Foreskin melanocyte (primary cell): ENCODE measurements at places on chromosomes 7 and 10.

DNA sequence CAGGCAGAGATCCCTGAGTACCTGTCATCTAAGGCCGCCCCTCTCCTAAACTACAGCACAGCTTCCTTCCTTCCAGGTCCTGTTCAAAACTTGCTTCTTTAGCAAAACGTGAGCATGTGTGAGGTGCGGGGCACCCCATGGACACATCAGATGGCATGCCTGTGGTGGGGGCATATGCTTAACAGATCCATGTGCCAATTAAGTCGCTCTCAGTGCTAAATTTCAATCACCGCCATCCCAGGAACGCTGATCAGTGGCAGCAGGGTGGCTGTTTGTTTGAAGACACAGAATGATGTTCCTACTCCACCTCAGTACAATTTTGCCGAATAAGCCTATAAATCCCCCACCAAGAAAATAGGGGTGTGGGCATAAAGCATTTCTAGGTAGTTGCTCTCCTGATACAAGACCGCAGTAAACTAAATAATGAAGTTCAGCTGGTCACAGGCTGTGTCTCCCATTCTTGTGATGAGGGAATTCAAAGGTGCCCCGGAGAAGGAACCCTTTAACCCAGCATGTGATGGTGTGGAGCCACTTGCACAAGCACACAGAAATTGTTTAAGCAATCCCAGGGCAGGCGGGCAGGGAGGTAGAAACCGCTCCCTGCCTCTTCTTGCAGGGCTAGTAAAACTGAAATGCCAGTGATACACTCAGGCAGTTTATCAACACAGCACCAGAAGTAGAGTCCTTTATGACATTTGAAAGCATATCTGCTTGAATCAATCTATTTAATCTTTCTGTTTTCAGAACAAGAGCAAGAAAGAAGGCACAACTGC, 205.7 kb downstream of the SORCS1 start:
- no peak for DNase-seq

DNA sequence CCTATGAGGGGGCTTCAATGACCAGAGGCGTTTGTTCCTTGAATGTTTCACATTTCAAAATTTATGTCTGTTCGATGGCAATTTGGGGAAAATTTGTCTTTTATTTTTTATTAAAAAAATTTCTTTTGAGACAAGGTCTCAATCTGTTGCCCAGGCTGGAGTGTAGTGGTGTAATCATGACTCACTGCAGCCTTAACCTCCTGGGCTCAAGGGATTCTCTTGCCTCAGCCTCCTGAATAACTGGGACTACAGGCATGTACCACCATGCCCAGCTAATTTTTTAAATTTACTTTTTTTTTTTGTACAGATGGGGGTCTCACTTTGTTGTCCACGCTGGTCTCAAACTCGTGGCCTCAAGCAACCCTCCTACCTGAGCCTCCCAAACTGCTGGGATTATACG, 39.7 kb downstream of the OTUD1 start:
- no peak for DNase-seq

GRCh38 chr7:83528925-83529423, 120.0 kb downstream of the SEMA3E start:
- DNase-seq: no peak

- DNase-seq: no peak
These were observed 9.0 kb upstream of the RSBN1L start for GRCh38 chr7:77687100-77687746.

DNA sequence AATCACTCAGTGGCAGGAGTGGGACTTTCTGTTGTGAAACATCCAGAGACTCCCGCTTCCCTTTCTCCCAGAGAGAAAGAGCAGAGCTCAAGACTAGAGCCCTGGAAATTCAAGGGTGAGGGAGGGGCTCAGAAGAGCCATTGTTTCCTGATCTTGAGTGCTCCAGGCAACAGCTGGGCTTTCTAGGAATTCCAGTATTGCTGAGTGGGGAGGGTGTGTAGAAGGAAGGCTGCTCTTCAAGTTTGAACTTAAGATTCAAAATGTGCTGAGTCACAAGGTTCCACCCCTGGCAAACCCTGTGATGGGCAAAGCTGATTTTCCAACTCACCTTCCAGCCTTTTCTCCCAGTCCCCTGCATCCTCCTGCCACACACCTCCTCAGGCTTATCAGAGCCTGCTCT, 42.3 kb upstream of the MSRB2 start:
- peak; percentile 83 for DNase-seq

- no peak for DNase-seq
These were observed 317.6 kb upstream of the PLXDC2 start for GRCh38 chr10:19498393-19499290.

GRCh38 chr7:44772440-44772839, 23.8 kb downstream of the ZMIZ2 start:
- DNase-seq: no peak

- no peak for DNase-seq
These were observed 338.5 kb upstream of the FOXK1 start for GRCh38 chr7:4343272-4344247.

DNA sequence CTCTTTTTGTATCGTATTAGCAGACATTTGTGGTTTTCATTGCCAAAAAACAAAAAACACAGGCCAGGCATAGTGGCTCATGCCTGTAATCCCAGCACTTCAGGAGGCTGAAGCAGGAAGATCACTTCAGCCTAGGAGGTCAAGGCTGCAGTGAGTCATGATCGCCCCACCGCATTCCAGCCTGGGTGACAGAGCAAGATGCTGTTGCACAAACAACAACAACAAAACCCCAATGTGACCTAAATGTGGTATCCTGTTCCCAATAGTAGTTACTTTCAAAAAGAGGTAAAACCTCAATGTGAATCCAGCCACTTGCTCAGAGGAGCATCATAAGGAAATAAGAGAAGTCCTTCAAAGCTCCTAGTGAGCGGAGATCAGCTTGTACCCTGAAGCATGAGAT, 45.8 kb upstream of the SKAP2 start:
- DNase-seq: no peak

- no peak for DNase-seq
These were observed 219.7 kb upstream of the PRSS1 start for GRCh38 chr7:142529591-142529990.

DNA sequence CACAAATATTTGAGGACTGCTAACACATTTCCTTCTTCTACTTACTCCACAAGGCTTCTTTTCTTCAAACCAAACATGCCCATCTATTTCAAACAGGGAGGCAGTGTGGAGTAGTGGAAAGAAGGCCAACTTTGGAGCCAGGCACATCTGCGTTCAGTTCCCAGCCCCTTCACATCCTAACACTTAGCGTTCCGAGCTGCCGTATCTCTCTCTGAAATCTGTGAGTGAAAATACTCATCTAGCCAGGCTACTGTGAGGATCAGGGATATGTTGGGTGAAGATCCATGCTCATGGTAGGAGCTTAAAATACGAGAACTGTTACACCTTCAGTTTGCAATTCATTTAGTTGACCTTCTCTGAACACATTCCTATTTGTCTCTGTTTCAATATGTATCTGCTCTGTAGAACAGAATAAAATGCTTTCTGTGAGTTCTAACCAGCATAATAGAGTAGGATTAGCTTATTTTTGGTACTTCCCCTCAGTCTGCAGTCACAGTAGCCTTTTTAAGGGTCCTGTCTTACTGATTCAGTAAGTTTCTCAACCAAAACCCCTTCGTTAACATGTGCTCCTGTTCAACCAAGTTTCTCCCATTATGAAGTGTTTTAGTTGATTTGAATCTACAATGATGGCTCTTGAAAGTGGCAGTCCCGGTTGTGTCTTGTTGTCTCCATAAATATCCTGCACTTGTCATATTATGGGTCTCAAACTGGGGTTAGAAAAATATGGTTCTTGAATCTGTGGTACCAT, 3.3 kb upstream of the MEST start:
- DNase-seq: no peak

DNA sequence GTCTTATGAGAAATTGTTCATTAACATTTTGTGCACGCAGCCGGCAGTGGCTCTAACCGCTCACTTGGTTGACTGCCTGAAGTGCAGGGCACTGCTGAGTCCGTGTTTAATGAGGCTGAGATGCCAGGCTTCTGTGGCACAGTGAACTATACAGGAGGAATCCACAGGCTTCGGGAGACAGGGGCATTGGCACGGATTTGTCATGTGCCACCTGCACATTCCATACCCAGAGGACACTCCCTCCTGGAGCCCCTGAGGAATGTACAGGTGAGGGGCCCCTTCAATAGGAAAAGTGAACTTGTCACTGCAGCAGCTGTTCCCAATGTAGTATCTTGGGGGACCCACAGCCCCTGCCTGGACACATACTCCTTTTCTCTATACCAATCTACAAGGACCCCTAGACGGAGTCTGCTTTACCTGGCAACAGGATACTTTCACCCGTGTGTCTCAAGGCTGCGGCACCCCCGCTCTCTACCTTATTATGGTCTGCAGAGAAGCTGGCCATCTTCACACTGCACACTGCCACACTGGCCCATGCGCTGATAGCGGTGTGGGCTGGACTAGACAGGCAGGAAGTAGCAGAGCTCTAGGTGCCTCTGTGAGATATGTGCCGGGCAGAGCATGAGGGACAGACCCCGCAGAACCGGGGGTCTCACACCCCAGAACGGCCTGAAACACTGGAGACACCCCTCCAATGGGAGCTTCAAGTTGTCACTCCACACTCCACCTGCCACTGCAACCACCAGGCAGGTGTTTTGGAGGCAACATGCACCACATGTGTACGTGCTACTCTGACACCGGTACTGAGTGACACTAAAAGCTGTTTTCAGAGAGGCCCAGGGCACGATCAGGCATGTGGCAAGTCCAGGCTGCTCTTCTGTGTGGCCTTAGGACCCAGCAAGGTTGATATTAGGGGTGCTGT, 71.4 kb upstream of the RHEB start:
- DNase-seq: no peak

DNA sequence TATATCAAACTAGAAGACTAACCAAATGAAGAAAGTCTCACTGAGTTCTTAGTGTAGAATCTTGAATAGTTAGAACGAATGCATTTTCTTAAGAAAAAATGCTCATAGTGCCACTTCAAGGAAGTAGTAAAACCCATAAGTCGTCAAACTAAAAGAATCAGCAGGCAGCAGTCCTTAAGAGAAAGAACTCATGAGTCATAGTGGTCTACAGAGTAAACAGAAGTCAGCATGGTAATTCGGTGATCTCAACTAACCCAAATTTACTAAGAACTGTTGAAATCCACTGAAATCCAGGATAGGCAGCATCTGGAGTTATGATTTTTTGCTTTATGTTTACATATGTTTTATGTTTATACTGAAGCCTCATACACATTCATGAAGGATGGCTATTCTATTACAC, 256.2 kb downstream of the LHFPL3 start:
- peak; percentile 2 for DNase-seq

GRCh38 chr7:99267841-99268576, 4.6 kb upstream of the MYH16 start:
- no peak for DNase-seq

- no peak for DNase-seq
These were observed 159.9 kb downstream of the CAMK1D start for GRCh38 chr10:12509016-12509793.

DNA sequence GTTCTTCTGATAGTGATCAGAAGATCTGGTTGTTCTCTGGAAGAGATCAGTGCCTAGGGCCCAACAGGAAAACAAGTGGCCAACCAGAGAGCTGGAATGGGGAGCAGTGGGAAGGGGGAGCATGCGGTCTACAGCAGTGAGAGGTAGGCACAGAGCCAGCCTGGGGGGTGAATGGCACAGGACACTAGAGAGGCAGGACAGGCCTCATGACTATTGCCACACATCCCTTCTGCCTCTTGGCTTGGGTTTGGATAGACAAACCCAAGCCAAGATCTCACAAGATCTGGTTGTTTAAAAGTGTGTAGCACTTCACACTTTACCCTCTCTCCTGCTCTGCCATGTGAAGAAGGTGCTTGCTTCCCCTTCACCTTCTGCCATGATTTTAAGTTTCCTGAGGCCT, 224.4 kb downstream of the ARHGAP12 start:
- no peak for DNase-seq

DNA sequence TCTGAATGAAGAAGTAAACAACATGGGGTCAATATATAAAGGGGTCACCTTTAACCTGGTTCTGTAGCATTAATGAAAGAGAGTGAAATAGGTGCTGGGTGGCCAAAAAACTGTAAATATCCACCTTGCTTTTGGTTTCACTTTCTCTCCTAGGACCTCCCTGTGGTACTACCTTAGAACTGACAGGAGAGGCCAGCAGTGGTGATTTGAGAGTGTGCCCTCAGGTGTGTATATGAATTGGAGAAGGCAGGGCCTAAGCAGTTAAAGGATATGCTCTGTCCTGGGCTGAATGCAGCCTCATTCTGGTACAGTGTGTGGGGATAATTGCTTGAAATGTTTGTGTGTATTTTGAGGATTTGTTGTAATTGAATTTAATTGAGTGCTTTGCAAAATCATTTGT, 62.0 kb downstream of the BBS9 start:
- no peak for DNase-seq

DNA sequence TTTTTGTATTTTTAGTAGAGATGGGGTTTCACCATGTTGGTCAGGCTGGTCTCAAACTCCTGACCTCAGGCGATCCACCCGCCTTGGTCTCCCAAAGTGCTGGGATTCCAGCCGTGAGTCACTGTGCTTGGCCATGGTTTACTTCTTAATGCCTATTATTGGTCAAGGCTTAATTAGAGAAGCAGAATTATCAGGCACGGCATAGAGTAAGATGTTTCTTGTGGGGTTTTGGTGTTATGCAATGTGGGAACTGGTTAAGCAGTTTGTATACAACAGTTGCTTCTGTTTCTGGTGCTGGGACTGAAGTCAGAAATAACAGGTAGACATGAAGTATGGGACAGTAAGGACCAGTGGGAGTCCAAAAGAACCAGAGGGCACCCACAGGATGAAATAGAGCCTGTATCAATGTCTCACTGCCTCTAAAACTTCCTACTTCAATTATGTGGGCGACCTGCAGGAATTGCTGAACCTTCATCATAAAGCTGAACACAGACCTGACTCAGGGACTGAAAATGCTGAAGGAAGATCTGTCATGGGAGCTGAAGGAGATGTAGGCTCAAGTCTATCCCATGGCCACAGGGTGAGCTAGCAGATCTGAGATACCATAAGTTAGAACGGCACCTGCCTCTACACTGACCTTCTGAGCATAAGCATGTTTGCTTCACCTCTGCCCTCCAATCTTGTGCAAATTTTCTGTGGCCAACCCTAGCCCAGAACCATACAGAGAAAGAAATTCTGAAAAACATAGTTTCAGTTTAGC, 38.3 kb upstream of the VCL start:
- DNase-seq: no peak

DNA sequence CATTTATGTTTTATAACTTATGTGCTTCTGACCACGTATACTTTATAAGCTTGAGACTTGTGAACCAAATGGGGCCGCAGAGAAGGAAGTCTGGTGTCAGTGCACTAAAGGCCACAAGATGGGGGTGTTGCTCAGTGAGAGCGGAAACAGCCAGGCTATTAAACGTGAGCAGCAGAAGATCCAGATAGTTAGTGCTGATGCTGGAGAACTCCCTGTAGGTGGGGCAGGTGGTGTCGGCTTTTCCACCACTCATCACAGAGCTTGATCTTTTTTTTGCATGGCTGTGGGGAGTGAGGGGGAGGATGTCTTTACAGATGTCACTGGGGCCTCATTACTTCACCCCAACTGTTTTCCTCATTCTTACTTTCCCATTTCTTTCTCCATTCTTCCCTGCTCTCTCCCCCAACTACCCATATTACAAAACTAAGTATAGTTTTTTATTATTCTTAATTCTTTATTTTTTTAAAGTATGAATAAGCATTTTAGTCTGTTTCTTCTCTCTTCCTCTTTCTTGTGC, 34.7 kb downstream of the ACADSB start:
- peak; percentile 36 for DNase-seq
